CD4-positive, CD25-positive, alpha-beta regulatory T cell (primary cell): ENCODE measurements at places on chromosomes 5 and 9.

GRCh38 chr9:12640866-12641636, 52.1 kb upstream of the TYRP1 start:
- DNase-seq: no peak

GRCh38 chr5:135028791-135029476, 5.1 kb downstream of the PITX1 start:
- DNase-seq: no peak

DNA sequence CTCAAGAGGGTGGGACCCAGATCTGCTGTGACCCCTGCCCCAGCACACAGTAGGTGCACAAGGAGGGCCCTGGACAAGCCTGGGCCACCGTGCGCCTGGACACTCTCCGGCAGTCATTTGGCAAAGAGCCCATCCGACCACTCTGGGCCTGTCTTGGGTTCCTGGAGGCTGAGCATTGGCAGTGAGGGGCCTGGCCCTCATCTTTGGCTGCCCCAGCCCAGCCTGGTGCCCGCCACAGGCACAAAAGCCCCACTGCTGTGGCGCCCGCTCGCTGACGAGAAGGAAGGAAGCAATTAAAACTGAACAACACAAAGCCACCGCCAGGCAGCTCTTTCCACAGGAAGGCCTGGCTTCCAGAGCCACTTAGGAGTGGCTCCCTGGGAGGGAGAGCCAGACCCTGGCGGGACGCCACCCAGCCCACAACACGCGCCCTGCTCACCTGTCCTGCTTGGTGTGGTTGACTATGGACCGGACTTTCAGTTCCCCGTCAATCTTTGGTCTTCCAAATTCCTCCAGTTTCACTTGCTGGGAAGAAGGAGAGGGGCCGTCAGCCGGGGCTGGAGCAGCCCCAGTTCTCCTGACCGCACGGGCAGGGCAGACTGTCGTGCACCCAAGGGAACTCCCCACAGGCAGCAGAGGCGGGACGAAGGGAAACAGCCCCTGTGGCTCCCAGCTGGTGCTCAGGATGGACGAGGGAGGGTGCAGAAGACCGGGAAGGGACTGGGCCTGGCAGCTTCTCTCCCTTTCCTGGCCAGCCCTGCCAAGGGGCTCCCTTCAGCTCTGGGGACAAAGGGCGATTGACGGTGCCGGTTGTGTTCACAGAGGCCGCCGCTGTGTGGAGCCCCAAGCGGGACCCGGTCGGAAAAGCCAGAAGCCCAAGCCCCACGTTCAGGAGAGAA, 50.9 kb upstream of the SARDH start:
- DNase-seq: no peak

- no peak for DNase-seq
Observed at GRCh38 chr9:92760070-92760469, 4.6 kb downstream of the BICD2 start.

DNA sequence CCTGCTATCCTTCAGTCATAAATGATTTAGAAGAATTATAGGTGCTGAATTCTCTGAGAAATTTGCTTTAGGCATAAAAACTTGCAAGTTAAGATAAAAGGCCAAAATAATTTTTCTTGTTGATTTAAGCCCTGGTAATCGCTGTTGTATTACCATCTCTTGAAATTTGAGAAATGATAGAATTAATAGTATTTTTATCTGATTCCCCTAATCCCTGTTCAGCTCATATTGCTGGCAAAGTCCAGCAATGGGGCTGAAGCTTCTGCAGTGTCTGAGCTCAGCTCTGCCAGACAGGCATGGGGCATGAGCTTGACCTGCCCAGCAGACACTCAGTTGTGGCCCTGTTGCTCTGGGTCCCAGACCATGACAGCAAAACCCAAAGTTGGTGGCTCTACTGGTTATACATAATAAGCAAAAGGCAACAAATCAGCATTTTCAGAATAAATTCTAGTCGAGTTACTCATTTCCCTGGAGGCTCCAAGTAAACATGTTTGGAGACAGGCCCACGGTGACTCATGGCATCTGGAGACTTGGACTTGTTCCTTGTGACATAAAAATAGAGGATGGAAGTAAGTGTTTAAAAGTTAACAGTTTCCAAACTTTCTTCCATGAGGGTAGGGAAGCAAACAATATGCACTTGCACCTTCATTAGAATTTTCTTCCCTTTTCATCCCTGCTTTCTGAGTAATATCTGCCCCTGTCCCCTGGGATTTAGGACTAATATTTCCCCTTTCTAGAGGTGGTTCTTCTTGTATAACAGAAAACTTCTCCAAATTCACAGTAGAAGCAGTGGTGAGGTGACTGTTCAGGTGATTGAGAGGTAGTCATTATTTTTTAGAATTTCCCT, 60.2 kb upstream of the SLC2A8 start:
- DNase-seq: no peak

DNA sequence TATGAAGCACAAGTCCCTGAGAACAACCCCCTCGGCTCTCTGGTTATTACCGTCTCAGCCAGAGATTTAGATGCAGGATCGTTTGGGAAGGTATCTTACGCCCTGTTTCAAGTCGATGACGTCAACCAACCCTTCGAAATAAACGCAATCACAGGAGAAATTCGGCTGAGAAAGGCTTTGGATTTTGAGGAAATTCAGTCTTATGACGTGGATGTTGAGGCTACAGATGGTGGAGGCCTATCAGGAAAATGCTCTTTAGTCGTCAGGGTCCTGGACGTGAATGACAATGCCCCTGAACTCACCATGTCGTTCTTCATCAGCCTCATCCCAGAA, 1.1 kb downstream of the PCDHB6 start:
- DNase-seq: no peak

DNA sequence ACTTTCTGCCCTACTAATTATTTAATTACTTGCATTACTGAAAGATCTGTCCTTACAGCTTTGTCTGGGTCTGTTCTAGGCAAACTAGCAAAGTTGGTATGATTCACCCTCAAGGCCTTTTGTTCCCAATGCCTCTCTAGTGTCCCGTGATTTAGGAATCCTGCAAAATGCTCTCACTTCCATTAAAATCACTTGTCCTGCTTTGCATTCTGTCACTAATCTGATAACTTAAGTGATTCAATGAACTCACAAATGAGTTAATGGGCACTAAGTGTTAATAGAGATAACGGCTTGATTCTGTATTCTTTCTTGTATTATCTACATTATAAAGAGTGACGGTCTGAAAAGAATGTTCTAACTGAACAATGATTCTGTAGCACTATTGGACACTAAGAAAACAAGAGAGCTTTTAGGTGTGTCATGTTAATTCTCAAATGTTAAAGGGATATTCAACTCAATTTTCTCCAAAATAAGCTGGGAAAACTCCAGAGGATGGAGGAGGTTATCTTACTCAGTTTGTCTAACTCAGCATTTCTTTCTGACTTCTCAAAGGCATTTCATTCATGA, 697.3 kb downstream of the CETN3 start:
- no peak for DNase-seq

DNA sequence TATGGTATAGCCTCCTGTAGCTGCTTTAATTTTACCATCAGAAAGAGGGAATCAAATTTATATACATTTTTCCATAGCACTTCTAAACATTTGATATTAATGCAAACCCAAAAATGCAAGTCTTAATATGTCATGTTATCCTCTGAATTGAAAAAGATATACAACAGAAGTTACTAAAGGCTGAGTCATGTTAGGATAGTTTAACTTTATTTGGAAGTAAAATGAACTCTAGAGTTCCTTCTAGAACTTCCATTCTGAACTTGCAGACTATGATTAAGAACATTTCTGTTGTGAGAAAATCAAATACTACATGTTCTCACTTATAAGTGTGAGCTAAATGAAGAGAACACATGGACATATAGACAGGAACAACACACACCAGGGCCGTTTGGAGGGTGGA, 317.3 kb upstream of the PRR16 start:
- DNase-seq: no peak

DNA sequence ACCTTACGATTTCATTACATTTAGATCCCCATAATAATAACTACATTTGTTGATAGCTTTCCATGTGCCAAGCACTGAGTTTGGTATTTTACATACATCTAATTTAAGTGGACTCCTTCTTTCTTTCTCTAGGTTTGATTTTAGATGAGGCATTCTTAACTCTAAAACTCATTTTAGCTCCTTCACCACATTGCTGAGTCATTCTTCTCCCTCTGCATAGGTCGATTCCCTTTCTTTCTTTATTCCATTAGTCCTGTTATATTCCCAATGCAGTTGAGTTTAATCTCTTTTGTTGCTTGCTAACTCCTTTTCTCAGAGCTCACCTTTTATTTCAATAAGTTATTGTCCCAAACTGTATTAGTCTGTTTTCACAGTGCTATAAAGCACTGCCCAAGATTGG, 329.8 kb downstream of the TAF11L14 start:
- DNase-seq: no peak

GRCh38 chr9:132588098-132588497, 5.7 kb downstream of the BARHL1 start:
- DNase-seq: no peak

DNA sequence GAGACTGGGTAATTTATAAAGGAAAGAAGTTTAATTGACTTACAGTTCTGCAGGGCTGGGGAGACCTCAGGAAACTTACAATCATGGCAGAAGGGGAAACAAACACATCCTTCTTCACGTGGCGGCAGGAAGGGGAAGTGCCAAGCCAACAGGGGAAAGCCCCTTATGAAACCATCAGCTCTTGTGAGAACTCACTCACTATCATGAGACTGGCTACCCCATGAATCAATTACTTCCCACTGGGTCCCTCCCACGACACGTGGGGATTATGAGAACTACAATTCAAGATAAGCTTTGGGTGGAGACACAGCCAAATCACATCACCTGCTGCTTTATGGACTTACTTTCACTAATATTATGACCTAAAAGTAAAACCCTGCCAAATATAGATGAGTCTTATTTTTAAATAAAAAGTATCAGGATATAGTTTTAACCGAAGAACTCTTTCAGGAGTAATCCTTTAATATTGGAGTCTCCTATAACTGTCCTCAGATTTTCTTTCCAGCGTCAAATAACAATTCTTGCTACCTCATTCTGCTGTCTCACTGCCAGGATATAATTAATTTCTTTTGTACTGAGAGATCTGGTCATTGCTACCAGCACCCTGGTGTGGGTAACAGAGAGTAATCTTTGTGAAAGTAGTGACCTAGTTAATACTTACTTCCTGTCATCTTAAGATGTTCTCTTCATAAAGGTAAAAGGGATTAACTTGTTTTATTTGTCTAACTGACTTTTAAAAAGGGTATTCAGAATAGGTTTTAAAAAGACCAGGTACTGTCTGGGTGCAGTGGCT, 68.6 kb downstream of the NLN start:
- peak; percentile 61 for DNase-seq
